Naive B cell (primary cell): ENCODE measurements at places on chromosomes 7 and 10.

DNA sequence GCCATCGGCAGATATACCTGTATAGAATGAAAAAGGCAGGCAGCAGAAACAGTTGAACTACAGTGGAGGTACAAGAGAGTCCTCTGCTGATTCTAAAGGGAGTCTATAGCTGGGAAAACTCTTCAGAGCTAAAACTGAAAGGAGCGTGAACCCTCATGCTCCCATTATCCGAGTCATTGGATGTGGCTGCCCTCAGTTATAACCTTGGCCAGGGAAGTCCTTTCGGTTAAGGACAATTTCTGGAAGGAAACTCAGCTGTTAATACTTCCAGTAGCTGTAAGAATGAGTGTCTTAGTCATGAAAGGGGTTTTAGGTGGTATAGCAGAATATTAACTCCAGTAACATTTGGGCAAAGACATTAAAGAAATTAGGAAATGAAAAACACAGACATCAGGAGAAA lies 14.6 kb upstream of the GNAT3 start:
- DNase-seq = no peak

DNA sequence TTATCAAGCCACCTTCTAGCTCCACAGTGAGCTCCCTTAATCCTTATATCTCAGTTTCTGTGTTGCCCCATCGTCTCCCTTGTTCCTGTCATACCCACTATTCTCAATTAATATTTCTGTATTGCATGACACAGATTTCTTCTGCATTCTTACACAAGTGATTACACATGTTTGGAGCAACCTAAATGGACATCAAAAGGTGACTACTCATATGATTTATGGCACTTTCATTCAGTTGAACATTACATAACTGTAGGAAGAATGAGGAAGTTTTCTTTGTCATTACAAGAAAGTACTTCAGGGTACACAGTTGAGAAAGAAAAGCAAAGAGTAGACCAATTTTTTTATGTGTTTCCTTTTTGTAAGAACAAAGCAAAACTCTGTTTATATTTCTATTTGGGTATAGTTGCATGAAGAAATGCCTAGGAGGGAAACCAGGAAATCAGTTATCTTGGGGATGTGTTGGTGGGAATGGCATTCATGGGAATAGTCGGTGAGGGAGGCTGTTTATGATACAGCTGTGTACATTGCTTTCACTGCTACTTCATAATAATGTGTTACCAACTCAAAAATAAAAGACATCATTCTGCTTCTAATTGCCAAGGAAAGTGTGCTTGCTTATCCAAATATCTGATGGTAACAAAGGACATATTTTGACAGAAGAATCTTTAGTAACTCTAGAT lies 23.6 kb upstream of the PRSS37 start:
- DNase-seq = no peak

DNA sequence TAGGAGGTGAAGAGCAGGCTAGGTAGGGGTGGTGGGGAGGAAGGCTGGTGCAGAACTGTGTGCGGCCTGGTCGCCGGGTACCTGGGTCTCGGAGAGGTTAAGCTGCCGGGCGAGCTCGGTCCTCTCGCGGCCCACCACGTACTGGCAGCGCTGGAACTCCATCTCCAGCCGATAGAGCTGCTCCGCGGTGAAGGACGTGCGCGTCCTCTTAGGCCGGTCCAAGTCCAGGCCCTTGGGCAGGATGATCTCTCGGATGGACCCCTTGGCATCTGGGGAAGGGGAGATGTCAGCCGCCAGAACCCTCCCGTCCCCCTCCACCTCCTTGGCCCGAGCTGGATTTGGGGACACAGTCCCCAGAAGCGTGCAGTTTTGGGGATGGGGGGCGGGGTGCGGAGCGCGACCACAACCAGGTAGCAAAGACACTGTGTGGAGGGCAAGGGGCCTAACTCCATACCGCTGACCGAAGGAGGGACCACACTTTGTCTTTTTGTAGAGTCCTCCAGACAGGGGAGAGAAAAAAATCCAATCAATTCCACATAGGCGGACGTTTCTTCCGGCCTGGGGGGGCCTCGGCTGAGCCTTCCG lies 1.6 kb downstream of the VAX1 start:
- no peak for DNase-seq

DNA sequence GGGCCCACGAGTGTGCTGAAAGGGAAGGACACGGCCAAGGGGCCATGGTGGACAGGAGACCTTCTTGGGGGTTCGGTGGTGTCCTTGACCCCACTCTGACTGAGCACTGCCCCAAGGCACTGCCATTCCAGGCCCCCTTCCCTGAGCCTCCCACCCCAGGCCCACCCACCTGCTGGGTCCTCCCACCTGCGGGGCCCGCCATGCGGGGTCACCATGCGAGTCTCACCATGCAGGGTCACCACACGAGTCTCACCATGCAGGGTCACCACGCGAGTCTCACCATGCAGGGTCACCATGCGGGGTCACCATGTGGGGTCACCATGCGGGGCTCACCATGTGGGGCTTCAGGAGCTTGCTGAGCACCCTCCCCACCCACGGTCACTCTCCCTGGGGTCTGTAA lies 76.3 kb downstream of the LHPP start:
- DNase-seq = no peak

DNA sequence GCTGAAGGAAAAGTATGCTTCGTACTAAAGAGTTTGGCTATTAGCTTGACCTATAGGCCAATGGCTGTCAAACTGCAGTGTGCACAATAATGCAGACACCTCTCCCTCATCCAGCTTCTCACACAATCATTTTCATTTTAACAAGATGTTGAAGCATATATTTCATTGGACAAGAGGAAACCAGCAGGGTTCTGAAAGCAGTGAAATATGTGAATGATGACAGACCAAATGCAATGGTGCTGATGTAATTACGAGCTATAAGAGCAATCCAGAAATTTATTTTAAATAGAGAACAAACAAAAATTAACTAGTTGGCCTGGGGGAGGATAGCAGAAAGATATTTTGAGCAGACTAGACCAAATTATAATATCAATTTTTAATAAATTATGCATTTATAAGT lies 331.5 kb upstream of the AKR1E2 start:
- DNase-seq = no peak

GRCh38 chr10:62136931-62137330 lies 131.7 kb downstream of the RTKN2 start:
- no peak for DNase-seq

DNA sequence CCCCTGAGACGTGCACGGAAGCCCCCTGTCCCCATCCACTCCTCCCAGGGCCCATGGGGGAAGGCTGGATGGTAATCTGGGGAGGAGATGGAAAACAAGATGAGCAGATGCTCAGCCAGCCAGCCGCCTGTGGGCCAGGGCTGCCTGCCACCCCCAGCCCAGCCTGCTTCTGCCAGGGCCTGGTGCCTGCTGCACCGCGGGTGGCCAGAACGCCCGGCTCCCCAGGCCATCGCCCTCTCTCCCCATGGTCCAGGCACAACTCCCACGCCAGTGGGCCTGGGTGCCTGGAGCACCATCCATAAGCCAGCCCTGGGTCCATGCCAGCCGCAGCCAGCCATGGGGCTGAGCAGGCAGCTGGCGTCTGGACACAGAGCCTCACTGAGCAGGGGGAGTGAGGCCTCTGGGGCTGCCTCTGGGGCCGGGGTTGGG lies 57.2 kb upstream of the ELN start:
- DNase-seq = no peak

DNA sequence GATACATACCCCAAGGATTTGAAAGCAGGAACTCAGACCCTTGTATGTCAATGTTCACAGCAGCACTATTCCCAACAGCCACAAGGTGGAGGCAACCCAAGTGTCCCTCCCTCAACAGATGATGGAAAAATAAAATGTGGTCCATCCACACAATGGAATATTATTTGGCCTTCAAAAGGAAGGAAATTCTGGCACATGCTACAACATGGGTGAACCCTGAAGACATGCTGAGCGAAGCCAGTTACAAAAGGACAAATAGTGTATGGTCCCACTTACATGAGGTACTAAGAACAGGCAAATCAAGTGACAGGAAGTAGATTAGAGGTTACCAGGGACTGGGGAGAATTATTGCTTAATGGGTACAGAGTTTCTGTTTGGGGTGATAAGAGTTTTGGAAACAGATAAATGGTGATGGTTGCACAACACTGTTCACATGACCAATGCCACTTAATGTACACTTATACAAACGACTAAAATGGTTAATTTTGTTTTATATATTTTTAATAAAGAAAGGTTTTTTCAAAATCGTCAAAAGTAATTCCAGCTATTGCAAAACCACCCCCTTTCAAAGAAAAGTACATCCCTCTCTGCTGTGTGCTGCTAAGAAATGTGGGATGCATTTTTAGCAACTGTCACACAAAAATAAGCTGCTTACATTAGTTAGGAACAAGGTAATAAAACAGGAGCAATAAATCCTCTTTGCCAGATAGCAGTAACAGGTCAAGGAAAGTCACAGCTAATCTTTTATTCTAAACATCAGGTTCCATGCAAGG lies 85.7 kb downstream of the GRB10 start:
- DNase-seq = no peak

DNA sequence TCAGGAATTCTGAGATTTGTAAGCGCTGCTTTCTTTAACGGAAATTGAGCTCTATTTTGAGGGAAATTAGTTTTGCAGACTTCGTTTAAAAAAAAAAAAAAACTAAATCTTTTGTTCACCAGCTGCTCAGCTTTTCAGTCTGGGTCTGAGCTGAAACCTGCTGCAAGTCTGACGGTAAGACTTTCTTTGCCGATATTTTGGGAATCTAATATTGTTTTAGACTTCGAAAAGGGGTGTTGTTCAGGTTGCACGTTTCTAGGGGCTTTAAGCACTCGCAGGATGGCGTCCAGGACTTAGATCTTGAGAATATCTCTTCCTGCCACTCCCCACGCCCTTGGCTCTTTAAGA lies 1.8 kb upstream of the MEOX2 start:
- DNase-seq = no peak

- no peak for DNase-seq
Measured at GRCh38 chr10:614139-614711, 75.2 kb downstream of the DIP2C start.

GRCh38 chr7:77537136-77537777 lies at the start of gene PTPN12:
TSS of gene PTPN12 (plus strand) at chr7:77537295. CDS start at chr7:77537547, 252 bp downstream.
- peak; percentile 44 for DNase-seq

DNA sequence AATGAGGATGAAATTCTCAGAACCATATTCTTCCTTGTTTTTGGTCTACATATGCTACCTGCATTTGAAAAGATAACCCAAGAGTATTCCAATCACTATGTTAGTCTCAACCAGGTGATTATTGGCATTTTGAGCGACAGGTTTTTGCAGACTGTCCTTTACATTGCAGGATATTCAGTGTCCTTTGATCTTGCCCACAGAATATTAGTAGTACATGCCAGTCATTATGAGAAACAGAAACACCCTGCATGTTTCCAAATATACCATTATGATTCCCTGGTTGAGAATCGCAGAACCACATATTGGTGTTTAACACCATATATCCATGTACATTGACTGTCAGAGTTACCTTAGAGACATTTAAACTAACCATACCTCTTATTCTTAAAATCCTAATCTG lies 30.6 kb downstream of the TMEM243 start:
- DNase-seq = no peak

DNA sequence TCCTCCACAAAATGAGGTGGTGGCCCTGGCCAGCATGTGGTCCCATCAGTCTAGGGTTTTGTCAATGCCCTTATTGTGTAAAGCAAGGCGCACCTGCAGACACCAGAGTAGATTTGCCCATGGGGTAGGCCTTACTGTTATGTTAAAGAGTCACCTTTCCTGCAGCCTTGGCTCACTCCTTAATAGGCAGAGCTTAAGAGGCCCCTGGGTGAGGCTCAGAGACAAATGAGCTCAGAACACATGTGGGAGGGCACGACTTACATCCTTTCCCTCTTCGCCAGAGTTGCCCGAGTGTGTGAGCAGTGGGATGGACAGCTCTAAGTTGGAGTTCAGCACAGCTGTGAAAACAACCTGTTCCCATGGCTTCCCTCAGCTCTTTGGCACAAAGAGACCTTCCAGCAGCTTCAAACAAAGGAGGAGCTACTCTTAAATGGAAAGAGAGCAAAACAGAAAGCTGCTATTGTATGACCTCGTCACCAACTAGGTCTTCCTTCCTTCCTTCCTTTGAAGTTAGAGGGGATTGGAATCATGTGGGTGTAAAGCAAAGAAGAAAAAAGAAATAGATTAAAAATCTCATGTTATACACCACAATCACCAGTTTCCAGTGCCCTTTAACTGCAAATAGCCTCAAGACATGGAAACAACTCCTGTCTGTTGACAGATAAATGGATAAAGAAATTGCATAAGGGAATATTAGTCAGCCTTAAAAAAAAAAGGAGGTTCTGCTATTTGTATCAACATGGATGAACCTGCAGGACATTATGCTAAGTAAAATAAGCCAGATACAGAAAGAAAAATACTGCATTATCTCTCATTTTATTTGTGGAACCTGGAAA lies 11.9 kb upstream of the XPNPEP1 start:
- DNase-seq = no peak

DNA sequence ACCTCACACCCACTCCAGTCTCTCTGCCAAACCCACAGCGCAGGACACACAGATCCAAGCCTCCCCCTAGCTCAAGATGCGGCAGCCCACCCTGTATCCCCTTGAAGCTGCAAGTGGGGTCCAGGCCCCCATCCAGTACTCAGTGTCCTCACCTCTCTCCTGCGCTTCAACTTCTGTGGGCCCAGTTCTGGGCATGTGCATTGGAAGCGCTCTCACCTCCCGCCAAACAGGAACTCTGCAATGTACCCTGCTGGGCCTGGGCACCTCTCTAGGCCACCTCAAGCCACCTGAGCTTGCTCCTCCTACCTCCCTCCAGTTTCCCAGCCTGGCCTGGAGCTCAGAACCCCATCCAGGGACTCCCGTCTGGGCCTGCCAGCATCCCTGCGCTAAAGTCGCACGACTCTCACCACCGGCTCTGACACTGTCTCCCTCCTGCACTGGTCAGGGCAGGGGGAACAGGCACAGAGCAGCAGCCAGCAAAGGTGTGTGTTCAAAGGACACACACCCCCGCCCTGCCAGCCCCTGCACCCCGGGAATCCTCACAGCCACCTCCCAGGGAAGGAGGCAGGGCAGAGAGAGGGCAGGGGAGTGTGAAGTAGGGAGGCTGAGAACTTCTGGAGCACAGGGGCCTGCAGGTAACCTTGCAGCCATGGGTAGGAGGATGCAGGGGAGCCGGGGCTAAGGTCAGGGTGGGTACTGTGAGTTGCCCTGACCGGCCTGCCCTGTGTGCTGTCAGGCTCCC lies 51.7 kb upstream of the MSMB start:
- no peak for DNase-seq

GRCh38 chr10:119509909-119510451 lies 32.5 kb downstream of the RGS10 start:
- DNase-seq = no peak
